ENCODE measurements at places on chromosomes 3 and 15.
A peak's percentile ranks its signal among the peaks of the same experiment; 100 is the strongest.

- no peak for DNase-seq
Measured at GRCh38 chr3:184381261-184382224, 1.7 kb downstream of the CHRD start.

- no peak for DNase-seq
Measured at GRCh38 chr3:34305266-34305665, 506.8 kb downstream of the PDCD6IP start.

DNA sequence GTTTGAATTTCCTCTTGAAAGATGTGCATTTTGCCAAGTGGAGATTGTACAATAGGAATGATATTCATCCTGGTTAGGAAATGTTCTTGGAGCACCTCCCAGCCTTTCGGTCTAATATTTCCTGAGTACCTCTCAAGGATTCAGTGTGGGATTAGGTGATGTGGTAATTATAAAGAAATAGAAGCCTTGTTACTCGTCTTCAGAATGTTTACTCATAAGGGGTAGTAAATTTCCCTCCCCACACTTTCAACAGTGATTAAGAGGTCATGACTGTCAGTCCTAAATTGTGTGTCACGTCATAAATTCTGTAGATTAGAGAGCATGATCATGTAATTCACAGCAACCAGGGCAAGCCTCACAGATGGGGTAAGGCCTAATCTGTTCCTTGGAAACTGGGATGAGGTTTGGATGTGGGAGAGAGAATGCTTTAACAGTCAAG lies 633.1 kb upstream of the TBL1XR1 start:
- DNase-seq, result peak; percentile 73

DNA sequence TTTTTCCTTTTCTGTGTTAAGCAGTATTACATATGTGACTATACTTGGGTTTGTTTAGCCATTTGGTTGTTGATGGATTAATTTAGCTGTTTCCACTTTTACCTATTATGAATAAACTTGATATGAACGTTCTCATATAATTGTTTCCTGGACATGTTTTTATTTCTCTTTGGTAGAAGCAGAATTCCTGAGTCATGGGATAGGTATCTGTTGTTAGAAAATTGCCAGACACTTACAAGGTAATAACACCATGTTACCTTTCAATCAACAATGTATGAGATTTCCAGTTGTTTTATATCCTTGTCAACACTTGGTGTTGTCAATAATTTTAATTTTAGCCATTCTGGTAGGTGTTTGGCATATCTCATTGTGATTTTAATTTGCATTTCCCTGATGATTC lies 475.4 kb downstream of the IGSF11 start:
- no peak for DNase-seq

GRCh38 chr15:98069256-98069655 lies 108.8 kb downstream of the ARRDC4 start:
- no peak for DNase-seq

DNA sequence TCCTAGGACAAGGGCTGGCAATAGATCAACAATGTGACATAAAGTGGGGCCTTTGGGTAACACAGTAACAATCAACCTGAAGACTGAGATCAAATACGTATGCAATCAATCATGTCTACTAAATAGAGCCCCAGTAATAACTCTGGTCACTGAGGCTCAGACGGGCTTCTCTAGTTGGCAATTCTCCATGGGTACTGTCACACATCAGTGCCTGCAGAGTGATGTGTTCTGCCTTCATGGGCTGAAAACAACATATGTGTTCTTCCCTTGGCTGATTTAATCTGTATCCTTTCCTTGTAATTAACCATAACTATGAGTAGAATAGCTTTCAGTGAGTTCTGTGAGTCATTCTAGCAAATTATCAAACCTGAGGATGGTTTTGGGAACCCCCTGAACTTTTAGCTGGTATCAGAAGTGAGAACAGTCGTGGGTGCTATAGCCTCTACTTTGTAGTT lies 113.6 kb downstream of the TMCO5A start:
- DNase-seq, result no peak

- no peak for DNase-seq
Measured at GRCh38 chr3:128353991-128354687, 112.6 kb downstream of the DNAJB8 start.

GRCh38 chr3:10286596-10287295 lies 6.0 kb downstream of the GHRL start:
- peak; percentile 70 for DNase-seq

DNA sequence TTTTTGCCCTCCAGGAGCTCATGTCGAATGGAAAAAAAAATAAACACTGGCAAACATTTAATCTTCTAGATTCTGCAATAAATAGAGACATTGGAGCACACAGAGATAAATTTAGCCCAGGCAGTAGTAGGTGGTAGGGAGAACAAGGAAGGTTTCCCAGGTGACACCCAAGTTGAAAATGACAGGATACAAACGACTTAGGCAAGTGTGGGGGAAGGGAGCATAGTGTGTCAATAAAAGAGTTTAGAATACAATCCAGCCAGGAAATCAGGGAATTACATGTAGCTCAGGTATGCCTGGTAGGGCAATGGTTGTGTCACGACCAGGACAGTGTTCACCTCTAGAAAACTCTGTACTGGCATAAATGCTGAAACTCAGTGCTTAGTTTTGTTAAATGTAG lies 364.6 kb upstream of the AGTR1 start:
- no peak for DNase-seq

DNA sequence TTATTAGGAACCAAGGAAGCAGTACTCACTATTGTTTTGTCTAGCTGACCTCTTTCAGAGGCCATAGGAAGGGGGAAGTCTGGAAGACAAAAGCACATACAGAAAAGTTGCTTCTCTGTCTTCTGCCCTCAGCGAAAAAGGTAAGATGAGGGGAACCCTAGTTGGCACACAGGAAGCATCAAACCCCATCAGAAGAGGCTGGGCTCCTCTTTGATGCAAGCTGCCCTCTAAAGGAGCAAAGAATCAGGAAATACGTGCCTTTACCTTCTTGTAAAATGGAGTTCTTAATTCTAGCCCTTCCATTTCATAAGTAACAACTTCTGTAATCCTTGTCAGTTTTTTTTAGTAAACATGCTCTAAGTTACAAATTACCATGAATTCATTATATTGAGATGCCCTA lies 12.5 kb downstream of the SPINK8 start:
- DNase-seq, result no peak

DNA sequence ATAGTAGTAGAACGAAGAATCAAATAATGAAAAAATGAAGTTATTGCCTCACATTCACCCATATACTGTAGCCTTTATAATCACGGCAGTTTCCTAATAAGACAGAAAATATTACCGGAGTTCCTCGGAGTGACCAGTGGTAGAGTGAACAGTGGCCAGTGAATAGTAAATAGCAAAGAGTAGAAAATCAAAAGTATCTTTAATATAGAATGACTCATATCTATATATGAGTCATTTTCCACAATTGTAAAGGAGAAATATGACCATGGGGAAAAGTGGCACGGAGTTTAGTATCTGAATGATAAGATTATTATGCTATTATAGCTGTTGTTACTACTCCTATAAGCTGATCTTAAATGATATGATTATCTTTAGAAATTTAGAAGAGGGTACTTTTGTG lies 38.5 kb downstream of the ZBTB20 start:
- DNase-seq, result no peak

- no peak for DNase-seq
Measured at GRCh38 chr3:39349080-39349479, 19.6 kb downstream of the CCR8 start.

DNA sequence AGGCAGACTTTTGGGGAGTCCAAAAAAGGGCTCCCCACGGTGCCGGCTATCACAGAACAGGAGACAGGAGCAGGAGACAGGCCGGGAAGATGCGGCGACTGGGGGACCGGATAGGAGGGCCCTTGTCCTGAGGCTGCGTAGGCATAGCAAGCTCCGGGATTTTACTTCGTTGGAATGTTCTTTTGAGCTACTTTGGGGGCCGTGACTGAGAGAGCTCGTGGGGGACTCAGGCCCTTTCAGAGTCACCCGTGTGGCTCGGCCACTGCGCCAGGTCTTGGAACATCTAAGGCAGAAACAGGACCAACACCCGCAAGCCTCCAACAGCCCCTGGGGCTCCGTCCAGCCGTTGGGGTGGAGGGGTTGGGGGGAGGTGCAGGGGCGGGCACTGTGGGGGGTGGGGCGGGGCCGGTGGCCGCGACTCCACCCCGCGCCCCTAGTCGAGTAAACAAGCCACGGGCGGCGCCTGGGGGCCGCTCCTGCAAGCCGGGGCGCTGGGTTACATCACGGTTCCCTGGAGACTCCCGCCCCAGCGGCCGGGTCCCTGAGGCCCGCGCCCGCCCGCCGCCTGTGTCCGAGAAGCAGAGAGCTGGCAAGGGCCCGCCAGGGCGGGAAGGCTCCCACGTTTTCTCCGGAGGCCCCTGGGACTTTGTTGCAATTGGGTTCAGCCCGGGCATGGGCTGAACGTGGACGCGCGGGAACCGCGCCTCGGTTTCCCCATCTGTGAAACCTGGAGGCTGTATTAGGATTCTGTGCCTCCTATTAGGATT lies 23.3 kb upstream of the C15orf39 start:
- DNase-seq, result no peak

DNA sequence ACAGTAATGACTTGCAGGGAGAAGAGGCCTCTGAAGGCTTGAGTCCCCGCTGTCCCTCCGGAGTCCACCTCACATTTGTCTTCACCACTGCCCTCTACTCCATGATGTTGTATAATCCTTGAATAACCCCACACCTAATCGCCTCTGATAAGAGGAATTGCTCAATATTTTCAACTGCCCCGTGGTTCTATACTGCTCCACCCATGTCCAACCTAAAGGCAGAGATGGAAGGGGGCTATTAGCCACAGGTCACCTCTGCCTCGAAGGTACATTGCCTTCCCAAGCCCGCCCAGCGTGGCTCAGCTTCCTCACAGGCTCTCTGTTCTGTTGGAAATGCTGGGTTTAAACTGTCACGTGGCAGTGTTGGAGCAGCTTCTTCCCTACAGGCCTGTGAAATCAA lies 12.4 kb downstream of the TLR9 start:
- DNase-seq, result no peak

GRCh38 chr3:5465183-5465582 lies 277.7 kb downstream of the EDEM1 start:
- DNase-seq, result no peak

DNA sequence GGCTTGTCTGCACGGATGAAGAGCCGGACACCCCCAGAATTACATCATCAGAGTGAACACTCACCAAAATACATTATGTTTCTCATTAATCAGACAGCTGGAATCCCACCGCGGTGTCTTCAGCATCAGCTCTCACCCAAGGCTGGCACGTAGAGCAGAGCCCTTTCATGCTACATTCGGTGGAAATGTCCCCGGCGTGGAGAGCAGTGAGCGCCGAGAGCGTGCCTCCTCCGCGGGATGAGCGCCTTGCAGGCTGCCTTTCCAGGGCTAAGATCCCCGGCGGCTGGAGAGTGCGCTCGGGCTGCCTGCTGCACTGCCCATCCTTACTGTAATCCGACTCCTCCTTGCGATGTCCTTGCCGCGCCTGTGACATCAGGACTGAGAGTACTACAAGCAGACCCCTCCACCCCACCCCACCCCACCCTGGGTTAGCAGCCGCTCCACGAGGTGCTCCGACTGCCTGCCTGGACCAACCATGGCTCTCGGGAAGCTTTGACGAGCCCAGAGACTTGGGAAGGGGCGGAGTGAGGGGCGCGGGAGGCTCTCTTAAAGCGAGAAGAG lies at the start of gene ZNF385D:
TSS of gene ZNF385D (minus strand) at position 380 of the 561 bp plus-strand sequence. CDS start at position 86, 294 bp downstream.
- peak; percentile 62 for DNase-seq

All from AG08395 (cell line).